ENCODE measurements at places on chromosomes 5 and 9.

GRCh38 chr9:116208417-116209232, 55.0 kb downstream of the PAPPA start:
- DNase-seq = no peak

GRCh38 chr9:124444166-124444565, 6.1 kb upstream of the ADGRD2 start:
- DNase-seq = no peak

- DNase-seq = no peak
Observed at GRCh38 chr9:104961701-104962359, 33.9 kb upstream of the ABCA1 start.

GRCh38 chr9:83794051-83794450, 23.5 kb downstream of the GKAP1 start:
- no peak for DNase-seq

GRCh38 chr9:90815183-90815943, 13.7 kb downstream of the SYK start:
- peak; percentile 41 for DNase-seq

DNA sequence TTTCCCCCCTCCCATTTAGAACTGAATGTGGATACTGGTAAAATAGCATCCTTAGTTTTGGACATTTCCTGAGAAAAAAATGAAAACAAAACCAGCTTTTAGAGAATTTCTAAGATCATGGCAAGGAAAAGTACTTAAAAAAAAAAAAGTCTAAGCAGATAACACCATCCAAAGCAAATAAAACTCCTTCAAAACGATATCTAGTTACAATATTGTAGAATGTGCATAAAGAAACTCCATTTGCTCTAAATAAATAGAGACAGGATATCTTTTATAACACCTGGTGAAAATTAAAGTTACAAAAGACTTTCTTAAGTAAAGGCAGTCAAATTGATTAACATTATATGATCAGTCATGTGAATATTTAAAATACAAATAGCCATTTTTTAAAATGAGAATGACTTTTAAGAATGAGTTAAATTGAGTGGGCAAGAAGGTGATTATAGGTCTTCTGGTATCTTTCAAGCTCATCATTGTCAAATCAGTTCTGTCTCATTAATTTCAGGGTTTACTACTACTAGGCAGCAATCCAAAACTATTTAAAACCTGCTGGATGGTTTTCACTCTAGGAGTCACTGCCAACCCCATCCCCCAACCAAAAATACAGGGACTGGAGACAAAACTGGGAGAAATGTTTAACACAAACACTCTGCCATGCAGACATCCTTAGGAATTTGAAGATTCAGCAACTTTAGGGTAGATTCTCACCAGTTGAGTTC, 382.6 kb downstream of the ADGRV1 start:
- DNase-seq = no peak

DNA sequence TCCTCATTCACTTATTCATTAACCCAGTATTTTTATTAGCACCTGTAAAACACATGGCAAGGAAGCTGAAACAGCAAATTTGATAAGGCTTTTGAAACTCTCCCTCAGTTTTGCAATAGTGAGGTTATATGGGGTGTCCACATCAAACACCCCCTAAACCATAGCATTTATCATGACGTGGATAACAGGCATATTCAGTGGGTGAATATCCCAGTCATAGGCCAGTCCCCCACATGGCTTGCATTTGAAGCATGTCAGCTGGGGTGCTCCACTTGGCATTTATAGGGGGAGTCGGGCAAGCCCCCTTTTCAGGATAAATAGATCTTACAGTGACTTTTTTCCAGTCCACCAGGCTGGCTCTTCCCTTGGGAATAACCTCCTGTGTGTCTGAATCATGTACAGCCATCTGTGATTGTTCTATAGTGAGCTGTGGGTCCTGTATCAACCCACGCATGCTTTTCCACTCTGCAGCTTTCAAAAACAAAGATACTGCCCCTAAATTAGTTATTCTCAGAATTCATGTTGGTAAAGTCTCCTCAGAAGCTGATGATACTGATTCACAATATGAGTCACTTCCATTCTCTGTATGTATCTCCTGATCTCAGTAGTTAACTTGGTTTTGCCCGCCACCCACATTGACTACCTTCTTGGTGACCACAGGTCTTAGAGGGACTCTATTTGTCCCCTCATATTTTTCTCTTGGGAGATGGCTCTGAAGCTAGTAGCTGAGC, 84.4 kb upstream of the SPIN1 start:
- peak; percentile 69 for DNase-seq

GRCh38 chr5:39231705-39232525, 12.6 kb upstream of the FYB1 start:
- DNase-seq = no peak

- DNase-seq = no peak
Observed at GRCh38 chr5:158380661-158381060, 521.7 kb upstream of the CLINT1 start.

DNA sequence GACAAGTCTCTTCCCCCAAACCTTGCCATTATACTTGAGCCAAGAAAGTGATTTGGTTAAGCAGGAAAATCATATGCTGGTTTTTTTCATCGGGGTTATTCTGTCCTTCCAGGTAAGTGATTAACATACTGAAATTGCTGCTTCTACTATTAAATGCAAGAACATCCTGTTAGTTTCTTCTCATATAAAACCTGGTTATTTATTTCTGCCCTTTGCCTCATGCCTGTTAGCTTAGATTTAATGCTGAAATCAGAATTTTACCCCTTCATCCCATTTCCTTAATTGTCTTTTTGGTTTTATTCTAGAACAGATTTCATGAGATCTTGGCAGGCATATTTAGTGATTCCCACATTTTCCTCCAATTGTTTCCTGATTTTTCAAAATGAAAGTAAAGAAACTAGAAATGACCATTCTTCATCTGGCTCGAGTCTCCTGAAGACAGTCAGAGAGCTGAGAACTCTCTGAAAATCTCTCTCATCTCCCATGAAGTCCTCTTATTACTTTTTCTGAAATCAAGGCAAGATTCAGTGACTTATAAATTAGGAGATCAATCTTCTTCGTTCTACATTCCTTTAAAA, 132.9 kb downstream of the NFIB start:
- DNase-seq = no peak

DNA sequence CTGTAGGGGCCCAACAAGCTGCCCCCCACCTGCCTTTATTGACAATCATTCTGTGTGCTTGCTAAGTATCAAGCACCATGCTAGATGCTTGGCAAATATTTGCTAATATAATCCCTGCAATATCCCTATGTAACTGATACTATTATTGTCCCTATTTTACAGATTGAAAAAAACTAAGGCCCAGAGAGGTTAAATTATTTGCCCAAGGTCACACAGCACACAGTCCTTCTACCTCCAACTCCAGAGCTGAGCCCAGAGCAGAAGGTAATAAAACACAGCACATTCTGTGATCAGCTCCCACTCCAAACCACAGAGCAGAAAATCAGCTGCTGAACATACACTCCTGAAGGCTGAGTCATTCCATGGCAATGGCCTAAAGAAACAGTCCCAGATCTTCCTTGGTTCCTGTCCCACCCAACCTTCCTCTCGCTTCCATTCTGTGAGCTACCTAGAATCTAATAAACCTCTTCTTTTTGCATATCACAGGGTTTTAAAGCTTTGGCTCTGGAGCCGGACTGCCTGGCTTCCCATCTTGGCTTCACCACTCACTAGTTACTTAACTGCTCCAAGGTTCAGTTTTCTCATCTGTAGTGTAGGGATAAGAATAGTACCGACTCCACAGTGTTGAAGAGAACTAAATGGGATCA, 66.7 kb upstream of the ADRA1B start:
- DNase-seq = no peak

GRCh38 chr5:137880313-137880712, 8.9 kb upstream of the PKD2L2 start:
- no peak for DNase-seq

GRCh38 chr9:78023003-78023741, 8.4 kb downstream of the GNAQ start:
- DNase-seq = no peak

GRCh38 chr5:18745988-18746615, 1111.8 kb downstream of the TAF11L14 start:
- peak; percentile 55 for DNase-seq

DNA sequence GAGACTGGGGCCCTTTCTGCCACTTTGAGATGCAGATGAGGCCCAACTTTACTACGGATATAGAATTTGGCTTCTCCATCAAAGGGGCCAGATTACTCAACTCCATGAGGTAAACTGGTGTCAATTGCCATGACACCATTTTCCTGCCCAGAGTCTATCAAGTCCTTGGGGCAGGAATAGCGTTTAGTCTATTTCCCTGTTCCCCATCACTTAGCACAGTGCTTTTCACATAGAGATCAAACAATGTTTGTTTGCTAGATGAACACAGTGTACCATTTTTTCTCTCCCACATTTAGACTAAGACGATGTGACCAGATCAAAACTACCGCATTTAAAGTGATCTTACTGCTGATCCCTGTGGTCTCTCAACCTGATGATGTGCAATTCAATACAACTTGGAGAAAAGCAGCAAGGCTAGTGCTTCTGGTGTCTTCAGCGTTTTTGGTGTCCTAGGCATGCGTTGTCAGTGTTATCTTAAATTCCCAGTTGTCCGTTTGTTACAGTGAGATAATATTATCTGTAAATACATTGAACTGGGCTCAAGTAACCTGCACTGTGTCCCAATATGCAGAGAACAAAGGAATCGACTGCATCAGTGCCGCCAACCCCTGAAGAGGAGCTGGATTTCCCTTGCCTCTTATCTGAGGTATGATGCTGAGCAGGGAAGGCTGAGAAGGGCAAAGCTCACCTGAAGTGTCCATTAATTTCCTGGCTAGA, 446.2 kb downstream of the PLK2 start:
- no peak for DNase-seq

DNA sequence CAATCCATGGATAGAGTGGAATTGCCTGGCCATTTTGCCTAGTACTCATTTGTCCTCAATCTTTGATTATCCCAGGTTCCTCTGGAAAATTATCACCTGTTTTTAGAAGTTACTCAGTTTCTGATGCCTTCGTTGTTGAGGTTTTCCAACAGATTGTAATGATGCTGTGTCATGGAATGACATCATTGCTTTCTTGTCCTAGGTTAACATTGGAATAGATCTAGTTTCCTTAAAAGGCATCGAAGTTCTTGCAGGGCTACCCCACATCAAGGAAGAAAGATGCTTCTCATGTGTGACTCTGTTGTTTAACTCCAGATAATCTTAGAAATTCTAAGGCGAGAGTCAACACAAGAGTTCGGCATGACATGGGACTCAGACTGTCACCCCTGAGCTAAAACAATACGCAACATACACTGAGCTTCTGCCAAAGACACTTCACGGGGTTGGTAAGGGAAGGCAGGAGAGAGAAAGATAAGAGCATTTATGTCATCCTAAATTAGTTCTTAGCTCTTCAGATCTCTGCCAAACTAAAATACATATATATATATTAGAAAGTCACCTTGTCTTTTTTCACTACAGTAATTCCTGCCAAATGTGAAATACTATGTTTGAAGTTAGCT, 293.2 kb upstream of the WWC1 start:
- DNase-seq = no peak

GRCh38 chr5:157168286-157168685, 2.2 kb upstream of the GARIN3 start:
- DNase-seq = no peak

Data from activated naive CD4-positive, alpha-beta T cell treated with anti-CD3 and anti-CD28 coated beads, Interleukin-2, amount 10 ng/mL, durations not matched to agents 7 days and 5 days (primary cell).